ENCODE measurements at places on chromosomes 7 and 10. TPM values are rescaled to one million over a fixed set of nuclear protein-coding genes. Genes with fewer than 3 reads are reported as not detected.

Gene PRR15
- 1.1 TPM for total RNA-seq

DNA sequence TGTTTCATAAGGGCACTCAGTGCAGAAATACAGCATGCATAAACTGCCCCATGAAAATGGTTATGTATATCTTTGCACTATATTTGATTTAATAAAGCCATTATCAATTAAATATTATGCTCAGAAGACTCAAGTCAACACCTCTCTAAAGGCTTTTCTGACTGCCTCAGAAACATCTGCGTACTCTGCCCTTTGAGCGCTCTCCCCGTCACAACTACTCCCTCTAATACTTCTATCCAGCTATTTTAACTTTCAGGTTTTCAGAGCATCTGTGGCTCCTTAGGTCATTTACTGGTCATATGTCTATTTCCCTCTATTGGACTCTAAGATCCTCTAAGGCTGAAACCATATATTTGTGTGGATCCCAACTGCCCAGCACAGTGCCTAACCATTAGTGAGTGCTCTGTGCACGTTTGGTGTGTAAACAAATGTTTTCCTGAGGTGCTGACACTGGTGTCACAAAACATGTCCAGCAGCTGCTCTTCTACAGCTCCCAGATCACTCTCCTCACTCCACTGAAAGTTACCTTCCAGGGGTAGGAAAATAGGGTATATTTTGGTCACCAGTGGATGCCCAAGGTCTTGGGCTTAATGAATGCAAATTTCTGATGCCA is 179.1 kb downstream of the BTAF1 start:
- peaks cover 32% of the 10 kb centered on the region for H3K4me1 ChIP-seq
- no peak overlapping the region for H3K4me3 ChIP-seq
- DNase-seq = no peak
- no peaks in the 10 kb centered on the region for H3K27me3 ChIP-seq
- no peaks in the 10 kb centered on the region for H3K36me3 ChIP-seq

DNA sequence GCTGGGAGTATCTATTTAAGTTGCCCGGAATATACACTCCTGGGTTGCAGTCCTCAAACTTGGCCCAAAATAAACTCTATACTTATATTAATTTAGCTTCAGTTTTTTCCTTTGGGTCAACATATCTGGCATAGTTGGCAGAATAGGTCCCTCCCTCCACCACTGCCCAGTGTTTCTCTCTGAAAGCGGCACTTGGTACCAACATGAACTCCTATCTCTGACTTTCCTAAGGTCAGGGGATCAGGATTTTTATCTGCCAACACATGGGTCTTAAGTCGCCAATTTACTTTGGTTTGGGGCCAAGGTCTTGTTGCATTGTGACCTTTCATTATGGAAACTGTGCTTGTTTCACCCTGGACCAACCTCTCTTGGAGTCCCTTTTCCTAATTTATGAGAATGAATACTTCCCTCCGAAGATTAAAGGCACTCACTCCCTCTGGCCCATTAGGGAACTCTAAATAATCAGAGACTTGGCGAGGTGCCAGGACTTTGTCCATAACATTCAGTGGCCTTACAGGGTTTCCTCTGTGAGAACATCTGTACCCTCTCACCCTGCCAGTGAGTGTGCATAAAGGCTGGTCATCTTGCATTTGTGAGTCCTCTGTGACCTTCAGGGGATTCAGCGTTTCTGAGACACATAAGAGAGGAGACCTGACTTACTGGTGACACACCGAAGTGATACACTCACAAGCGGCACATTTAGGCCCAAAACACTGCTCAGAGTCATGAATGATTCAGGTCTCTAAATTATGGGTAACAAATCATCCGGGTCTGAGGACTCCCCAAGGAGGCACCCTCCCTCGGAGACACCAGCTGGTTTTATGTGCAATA is 19.7 kb upstream of the FKBP9 start:
- peaks cover 24% of the 10 kb centered on the region for H3K4me1 ChIP-seq
- peak overlapping the region; percentile 10 for H3K27ac ChIP-seq
- H3K36me3 ChIP-seq = peaks cover 5% of the 10 kb centered on the region
- H3K27me3 ChIP-seq = no peaks in the 10 kb centered on the region
- DNase-seq = peak; percentile 83
- H3K4me3 ChIP-seq = no peak overlapping the region

DNA sequence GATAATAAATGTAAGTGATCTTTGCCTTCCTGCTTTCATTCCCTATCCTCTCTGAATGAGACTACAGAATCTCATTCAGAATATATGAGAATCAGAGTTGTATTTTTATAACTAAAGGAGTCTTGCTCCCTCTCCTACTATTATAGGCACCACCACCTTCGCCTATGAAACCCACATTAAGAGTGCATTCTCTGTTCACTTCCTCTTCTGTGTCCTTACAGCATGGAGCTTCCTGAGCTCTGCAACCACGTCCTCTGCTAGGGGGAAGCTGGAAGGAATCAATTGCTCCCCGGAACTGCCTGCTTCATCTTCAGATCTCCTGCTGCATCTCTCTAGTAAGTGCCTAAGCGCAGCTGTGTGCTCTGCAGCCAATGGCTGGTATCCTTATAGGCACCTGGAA is 820.7 kb downstream of the GRID1 start:
- H3K4me1 ChIP-seq = no peaks in the 10 kb centered on the region
- H3K36me3 ChIP-seq = no peaks in the 10 kb centered on the region
- no peaks in the 10 kb centered on the region for H3K27me3 ChIP-seq
- H3K27ac ChIP-seq = no peak overlapping the region
- DNase-seq = no peak
- H3K4me3 ChIP-seq = no peak overlapping the region
